Activated T-helper 17 cell treated with anti-CD3 and anti-CD28 coated beads, Interleukin-2, amount 50 U/mL, for 72 hours (primary cell): ENCODE measurements at places on chromosomes 11 and 22.

GRCh38 chr11:18245396-18245795 lies 3.1 kb downstream of the SAA2 start:
- ATAC-seq: no peak

GRCh38 chr11:4095509-4096230 lies 1.1 kb downstream of the RRM1 start:
- ATAC-seq: no peak

DNA sequence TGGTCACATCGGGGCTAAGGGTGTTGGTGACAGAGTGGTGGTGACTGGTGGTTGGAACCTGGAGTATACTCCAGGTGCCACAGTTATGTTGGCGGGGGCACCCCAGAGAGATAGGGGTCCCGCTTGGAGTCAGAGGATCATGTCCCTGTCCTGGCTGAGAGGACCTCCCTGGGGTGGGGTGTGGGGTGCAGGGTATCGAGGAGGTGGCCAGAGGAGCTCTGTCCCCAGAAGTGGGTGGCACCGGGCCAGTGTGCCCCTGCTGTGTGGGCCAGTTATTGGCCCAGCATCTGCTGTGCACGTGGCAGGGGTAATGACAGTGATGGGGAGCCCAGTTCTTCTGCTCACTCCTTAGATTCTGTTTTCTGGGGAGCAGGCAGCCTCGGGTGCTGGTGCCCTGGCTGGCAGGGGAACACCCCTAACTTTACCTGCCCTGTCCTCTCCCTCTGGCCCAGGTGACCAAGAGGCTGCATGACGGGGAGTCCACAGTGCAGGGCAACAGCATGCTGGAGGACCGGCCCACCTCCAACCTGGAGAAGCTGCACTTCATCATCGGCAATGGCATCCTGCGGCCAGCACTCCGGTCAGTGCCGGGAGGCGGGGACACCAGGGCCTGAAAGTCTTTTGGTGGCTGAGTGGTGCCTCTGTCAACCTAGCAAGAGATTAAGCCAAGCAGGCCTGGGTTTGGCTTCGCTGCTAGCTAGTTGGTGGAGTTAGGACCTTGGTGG lies 56.3 kb downstream of the MYO7A start:
- ATAC-seq: no peak

DNA sequence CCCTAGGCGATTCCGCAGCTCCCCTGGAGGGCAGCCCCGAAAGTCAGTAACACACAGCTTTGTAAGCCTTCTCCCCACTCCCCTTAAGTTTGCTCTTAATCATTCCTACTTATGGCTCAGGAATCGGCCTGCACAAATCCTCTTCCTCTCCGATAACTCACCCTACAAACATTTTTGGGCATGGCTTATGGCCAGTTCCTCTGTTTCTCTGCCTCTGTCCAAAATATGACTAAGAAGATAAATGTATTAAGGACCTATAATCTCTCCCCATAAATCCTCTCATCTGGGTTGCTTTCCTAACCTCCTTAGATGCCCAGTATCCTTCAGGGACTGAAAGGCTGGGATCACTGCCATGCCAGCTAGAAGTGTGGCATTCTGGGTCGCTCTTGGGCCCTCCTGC lies 41.0 kb downstream of the PAMR1 start:
- ATAC-seq: no peak

DNA sequence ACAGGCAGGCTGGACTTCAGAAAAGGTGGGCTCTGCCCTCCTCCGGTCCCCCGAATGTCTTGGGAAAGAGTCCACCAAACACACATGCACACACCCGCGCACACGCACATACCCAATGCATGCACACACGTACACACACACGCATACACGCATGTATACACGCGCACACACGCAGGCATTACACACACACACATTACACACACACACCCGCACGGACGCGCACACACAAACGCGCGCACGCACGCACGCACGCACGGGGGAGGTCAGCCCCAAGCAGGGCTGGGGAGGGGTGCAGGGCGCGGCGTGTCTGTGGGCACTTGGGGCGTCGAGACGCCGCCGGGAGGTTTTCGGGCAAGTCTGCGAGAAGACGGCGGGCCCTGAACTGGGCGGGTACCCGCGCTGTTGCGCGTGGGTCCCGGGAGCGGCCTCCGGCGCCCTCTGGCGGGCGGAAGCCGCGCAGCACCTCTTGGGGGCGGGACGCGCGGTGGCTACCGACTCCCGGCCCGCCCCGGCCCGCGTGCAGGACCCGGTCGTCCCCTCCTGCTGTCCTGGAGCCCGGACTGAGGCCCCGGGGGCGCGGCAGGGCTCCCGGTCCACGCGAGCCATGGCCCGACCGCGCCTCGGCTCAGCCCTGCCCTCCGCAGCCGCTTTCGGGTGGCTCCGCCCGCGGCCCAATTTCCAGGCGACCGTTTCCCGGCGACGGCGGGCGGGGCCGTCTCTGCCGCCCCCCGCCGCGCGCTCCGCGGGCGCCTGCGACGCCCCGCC lies 3.6 kb downstream of the SEPTIN5 start:
- ATAC-seq: peak; percentile 93

GRCh38 chr11:58625086-58625485 lies 2.6 kb downstream of the CNTF start:
- ATAC-seq: no peak

- peak; percentile 71 for ATAC-seq
Observed at GRCh38 chr11:34633990-34634693, 13.2 kb downstream of the EHF start.

- no peak for ATAC-seq
Observed at GRCh38 chr11:106959386-106959785, 58.9 kb downstream of the GUCY1A2 start.

- ATAC-seq: no peak
Observed at GRCh38 chr11:2551131-2551530, 106.3 kb downstream of the KCNQ1 start.

GRCh38 chr11:82398300-82398815 lies 335.3 kb downstream of the FAM181B start:
- no peak for ATAC-seq

DNA sequence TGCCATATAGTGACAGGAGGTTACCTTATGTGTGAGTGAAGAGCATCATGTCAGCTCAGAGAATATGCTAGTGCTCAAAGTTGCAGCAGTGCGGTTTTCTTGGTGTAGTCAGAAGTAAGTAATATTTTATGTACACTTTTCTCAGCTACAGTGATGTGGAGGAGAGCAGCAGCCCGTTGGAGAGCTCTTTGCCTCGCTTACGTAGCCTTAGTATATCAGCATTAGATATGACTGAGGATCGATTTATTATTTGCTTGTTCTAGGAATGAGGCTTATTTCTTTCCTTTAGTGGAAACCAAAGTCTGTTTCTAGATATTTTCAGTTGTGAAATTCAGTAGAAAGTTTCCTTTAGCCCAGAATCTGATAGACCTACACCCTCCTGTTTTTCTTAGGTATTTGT lies 63.6 kb downstream of the PPP2R1B start:
- ATAC-seq: no peak

GRCh38 chr11:65132238-65132987 lies 1.9 kb downstream of the SYVN1 start:
- ATAC-seq: no peak

- no peak for ATAC-seq
Observed at GRCh38 chr11:2564008-2564530, 119.3 kb downstream of the KCNQ1 start.

DNA sequence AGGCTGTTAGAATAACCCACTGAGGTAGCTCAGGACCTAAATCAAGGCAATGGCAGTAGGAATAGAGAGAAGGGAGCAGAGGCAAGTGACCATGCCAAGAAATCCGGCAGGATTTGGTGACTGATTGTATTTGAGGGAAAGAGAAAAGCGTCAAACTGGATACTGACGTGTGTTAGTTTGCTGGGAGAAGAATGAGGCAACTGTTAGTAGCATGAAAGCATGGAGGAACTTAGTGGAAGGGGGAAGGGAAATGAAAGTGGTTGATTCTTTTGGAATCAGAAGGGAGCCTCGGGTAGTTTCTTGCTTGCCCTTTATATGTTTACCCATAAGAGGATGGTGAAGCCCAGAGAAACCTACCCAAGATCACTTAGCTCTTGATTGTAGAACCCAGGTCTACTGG lies 8.3 kb downstream of the PPFIBP2 start:
- ATAC-seq: no peak

- ATAC-seq: peak; percentile 83
Observed at GRCh38 chr11:297586-298405, 1.5 kb downstream of the IFITM5 start.

- no peak for ATAC-seq
Observed at GRCh38 chr22:37765498-37765897, 42.2 kb upstream of the GCAT start.

- no peak for ATAC-seq
Observed at GRCh38 chr11:33892906-33893594, 1.2 kb upstream of the LMO2 start.

DNA sequence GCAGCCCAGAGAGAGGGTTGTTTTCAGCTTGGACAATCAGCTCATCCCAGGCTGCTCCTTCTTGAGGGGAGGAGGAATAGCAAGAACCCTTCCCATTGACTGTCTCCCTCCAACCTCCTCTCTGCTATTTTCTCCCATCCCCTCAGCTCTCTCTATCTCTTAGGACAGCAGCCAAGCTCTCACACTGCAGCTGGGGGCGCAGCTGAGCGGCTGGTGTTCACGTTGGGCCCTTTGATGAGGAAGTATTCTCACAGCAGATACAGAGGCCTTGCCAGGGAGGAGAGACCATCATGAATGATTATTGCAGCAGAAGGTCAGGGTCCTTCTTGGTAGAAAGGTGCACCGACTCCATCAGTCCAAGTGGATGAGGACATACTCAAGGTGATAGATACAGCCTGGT lies 26.5 kb upstream of the CADM1 start:
- ATAC-seq: no peak

DNA sequence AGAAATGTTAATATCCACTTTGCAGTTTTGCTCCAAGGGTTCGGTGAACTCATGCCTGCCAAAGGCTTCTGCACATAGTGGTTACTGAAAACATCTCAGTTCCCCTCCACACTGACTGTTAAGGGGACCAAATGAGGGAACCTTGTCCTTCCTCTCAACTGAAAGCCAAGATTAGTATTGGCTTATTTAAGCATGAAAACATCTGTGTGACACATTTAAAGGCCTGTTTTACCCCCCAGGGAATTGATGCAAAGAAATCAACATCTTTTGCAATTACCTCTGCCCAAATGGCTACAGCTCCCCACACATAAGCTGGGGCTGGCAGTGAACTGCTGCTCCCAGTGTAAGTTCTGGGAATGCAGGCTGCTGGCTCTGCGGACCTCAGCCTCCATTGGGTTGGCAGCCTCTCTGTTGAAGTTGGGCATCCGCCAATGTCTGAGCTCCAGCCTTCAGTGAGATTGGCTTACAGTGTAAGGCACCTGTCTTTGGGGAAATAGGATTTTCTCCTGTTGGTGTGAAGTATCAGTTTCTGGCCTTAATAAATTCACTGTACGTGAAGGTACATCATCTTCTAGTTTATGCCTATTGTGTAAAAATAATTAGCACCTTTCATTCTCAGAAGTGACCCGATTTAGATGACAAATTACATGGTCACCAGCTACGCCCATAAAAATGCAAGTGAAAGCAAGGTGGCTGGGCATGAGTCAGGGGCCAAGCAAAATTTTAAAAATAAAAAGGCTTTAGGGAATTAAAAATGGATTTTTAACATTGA lies 213.4 kb upstream of the SYN3 start:
- ATAC-seq: no peak

DNA sequence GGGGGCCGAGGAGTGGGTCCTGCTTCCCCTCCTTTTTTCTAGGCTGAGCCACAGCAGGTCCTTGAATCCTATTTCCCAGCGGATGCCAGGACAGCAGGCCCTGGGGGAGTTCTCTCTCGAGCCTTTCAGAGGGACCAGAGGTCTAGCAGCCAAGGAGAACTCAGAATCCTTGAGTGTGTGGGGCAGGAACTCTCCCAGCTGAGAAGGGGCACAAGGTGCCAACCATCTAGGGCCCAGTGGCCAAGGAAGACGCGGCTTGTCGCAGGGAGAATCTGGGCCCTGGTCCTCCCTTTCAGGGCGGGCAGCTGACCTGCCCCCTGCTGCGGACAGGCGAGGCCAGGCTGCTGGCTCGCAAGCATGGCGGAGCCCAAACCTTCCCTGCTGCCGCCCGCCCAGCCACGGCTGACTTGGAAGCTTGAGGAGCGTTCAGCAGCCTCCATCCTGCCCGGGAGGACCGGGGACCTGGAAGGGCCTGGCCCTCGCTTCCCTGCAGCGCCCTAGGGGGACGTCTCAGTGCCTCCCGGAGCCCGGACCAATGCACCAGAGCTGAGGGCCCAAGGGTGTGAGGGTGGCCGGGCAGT lies 972 bp upstream of the TSSC4 start:
- no peak for ATAC-seq

DNA sequence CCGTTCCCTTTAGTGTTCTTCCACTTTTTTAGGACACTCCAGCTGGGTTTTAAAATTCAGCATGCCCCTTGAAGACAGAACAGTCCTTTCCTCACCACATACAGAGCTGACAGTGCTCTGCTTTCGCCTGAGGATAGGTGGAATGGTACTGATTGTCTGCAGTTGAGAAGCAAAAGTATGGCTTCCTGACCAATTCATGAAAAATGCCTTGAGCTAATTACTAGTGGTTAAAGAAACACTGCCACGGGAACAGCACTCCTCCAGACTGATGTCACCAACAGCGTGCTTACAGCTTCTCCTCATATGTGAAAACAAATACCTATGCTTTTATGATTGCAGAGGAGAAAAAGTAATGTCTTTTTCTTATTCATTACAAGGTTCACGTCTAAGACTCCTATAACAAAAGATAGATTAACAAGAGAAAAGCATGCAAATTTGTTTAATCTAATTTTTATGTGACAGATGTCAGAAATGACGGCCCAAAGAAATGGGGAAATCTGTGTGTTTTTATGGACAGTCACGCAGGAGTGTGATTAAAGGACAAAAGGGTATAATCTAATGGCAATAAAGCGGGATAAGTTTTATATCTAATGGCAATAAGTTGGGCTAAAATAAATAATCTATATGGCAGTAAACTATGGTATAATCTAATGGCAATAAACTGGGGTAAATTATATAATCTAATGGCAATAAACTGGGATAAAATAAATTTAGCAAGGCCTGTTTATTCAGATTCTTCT lies 123.4 kb upstream of the ARHGAP42 start:
- ATAC-seq: no peak

DNA sequence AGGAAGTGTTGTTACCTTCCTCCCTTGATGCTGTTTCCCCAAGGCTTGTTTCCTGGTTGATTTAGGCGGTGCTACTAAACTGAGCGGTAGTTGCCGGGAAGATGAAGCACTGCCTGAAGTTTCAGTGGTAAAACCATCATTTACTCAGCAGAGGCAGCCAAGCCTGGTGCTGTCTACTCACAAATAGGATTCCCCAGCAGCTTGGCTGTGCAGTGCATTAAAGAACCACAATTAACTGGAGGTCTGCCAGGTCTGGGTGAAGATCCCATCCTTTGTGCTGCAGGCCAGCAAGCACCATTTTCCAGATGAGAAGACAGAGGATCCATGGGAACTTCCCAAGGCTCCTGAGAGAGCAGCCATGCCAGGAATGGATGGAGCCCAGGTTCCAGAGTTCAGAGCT lies 231.9 kb upstream of the E2F8 start:
- ATAC-seq: no peak

- ATAC-seq: no peak
Observed at GRCh38 chr22:50221410-50222300, 20.8 kb downstream of the SELENOO start.
